ENCODE measurements at places on chromosomes 12 and 14.

DNA sequence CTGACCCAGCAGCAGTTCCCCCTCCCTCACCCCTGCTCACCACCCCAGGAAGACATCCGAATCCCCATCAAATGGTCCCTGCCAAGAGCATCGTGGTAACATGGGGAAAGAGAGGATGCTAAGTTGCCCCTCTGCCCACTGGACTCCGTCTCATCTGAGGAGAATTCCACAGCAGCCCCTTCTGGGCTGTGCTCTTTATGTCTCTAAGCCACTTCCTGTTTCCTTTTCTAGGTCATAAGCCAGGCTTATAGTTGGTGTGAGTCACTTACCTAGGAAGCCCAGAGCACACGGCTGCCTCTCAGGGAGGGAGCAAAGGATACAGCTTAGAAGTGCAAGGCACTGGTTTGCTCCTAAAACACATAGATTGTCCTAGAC is 76.0 kb downstream of the VCPKMT start:
- DNase-seq = peak; percentile 85

DNA sequence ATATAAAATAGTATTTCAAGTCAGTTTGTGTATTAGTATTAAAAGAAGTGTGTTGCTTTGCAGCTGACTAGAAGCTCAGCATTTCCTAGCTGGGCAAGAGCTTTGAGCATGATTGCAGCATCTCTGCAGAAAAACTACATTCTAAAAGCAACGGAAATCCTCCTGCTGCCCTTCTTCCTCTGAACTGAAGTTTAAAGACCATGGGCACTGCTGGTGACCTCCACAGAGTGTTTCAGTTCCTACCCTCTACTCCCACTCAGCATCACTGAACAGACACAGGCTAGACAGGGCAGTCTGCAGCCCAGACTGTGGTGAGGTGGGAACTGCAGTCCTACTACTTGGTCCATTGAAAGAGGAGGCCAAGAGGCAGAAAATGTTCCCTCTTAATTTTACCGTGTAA is 59.0 kb downstream of the FAR2 start:
- DNase-seq = peak; percentile 90

DNA sequence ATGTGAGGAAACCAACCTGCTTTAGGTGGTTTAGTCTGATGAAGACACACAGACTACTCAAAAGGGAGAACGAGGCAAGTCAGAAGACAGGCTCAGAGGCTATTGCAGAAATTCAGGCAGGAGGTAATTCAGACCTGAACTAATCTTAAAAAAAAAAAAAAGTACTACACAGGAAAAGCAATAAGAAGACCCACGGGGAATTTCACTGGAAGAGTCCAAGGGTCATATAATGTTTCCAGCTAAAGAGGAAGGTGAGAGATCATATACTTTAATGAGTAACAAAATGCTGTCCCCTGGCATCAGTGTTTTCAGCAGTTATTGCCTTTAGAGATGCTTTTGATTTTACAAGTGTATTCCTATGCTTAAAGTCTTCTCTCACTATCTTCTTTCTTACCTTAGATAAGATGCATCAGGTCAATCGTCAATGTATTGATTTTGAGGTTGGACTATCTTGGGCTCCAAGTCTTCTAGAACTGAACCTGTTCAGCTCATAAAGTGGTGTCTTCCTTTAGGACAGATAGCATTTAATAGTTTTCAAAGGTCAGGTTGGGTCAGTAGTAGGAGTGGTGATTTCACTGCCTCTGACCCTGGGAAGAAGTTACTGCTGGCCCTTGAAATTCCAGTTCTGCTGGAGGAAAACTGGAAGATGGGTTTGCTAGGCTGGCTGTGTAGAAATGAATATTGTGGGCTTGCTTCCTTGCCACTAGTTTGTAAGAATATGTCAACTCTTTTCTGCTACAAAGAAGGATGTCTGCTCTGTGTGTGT is 60.0 kb downstream of the FAR2 start:
- no peak for DNase-seq

DNA sequence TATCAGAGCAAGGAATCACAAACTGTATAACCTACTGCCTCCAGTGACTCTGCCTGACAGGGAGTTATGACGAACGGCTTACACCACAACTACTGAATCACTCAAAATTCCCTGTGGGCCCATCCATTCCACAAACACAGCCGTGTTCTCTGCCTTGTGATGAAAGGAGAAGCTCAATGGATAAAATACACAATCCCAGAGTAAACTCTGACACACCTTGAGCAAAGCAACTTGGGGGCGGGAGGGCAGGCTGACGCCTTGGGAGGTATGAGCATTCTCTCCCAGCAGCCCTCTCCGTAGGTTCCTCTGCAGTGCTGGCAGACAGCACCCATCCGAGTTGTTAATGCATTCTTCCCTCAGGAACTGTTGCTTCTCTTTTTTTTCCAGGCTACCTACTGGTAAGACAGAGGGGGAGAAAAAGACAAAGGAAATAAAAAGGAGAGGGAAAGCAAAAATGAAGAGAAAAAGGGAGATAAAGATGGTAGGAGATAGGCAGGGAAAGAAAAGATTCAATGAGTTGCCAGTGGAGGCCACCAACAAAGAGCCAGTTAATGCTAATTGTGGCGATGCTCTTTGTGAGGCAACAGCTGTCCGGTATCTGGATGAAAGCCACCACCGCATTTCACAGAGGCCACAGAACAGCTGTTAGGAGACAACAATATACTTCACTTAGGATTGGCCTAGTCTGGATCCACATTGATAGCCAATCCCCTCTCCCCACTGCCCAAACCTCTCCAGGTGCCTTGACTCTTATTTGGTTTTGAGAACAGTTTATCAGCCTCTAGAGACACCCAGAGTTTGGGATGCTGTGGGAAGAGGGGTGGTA is 4.7 kb upstream of the DIO2 start:
- no peak for DNase-seq

- DNase-seq = peak; percentile 77
Measured at GRCh38 chr14:67532998-67533753, at the start of gene PLEKHH1. PLEKHH1 (plus strand) TSS chr14:67533290; CDS start chr14:67541868, 8,578 bp downstream.

GRCh38 chr12:7114008-7114407 is 5.0 kb upstream of the C1RL start:
- DNase-seq = no peak

DNA sequence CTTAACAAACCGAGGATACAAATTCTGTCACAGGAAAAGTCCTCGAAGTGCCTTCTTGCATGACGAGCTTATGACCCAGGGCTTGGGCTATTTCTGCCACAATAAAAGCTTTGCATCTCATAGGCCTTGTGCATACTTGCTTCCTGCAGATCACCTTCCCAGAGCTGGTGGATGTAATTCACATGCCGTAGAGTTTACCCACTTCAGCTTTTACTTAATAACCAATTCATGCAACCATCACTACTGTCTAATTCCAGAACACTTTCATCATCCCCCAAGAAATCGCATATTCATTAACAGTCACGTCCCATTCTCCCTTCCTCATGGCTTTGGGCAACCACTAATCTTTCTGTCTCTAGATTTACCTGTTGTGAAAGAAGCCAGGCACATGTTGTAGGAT is 9.0 kb upstream of the BDKRB1 start:
- no peak for DNase-seq

DNA sequence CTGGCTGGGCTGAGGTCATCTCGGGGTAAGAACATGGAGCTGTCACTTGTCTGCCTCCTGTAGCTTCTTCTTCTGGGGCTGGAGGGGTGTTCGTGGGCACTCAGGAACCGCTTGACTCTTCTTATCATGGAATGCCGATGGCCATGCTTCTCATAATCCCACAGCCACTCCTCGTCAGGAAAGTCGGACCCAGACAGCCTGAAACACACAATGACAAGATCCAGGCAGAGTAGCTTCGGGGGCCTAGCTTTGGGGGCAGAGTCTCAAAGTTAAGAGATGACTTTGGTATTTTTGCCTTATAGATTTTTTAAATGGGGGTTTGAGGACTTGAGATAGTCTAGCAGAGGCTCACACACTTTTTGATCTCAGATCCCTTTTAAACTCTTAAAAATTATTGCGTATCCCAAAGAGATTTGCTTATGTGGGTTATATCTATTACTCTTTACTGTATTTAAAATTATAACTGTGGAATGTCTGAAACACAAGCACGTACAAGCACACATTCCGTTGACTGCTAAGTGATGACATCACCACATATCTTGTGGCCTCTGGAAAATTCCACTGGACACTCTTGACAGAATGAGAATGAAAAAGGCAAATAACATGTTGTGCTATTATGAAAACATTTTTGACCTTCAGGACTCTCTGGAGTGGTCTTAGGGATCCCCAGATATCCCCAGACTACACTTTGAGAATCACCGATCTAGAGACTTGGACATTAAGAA is 43.3 kb downstream of the BEST3 start:
- no peak for DNase-seq

DNA sequence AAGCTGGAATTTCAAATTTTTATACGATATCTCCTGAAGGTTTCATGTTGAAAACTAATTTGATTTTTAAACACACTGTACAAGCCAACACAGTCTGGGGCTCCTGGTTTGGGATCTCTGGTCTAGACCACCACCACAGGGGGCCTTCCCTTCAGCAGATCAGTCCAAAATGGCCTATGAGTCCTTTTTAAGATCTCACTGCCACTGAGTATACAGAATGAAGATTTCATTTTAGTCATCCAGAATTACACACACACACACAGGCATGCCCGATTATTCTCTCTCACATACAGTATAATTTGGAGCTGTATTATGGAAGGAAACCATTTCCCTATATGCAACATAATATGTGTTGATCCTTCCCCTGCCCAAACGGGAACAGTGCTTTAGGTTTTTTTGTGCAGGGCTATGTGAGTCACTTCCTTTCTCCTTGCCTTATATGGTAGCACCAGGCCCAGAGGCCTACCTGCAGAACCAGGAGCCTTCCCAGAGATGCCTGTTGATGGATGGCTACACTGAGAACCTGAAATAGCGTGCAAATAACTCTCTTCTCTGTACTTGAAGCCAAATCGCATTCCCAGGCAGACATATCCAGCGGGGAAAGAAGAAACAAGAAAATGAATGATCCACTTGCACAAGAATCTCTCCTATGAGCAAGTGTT is 28.1 kb upstream of the WNK1 start:
- DNase-seq = peak; percentile 62

DNA sequence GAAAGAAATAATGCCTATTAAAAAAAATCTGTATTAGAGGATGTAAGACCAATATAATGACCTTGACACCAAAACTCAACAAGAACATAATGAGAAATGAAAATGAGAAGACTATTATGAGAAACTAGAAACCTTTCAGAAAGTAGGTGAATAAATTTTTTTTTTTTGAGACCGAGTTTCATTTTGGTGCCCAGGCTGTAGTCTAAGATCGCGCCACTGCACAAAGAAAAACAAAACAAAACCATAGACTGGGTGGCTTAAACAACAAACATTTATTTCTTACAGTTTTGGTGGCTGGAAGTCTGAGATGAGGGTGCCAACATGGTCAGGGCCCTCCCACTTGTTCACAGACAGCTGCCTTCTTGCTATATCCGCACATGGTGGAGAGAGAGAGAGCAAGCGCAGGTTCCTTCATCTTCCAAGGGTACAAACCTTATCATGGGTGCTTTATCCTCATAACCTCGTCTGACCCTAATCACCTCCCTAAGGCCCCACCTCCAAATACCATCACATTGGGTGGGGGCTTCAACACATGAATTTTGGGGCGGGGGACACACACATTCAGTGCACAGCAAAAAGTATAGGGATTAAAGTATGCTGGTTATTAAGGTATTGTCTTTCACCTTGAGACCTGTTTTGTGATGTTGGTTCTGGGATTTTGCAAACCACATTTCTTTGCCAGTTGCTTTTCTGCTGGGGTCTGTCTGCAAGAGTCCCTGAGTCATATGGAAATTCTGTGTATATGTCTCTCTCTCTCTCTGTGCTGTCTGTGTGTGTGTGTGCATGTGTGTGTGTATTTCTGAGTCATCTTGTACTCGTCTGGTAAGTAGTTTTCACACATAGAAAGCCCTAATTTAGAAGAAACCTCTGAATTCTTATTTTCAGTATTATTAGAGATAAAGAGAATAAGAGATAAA is 26.2 kb downstream of the ZCRB1 start:
- DNase-seq = no peak

- DNase-seq = peak; percentile 31
Measured at GRCh38 chr14:95312311-95312710, 7.4 kb downstream of the CLMN start.

- no peak for DNase-seq
Measured at GRCh38 chr14:91381801-91382670, 35.6 kb downstream of the CCDC88C start.

- DNase-seq = no peak
Measured at GRCh38 chr12:45088608-45089007, 37.7 kb upstream of the DBX2 start.

GRCh38 chr12:131860472-131861260 is 32.5 kb downstream of the MMP17 start:
- DNase-seq = peak; percentile 91

GRCh38 chr14:23483236-23483854 is 13.8 kb downstream of the NGDN start:
- no peak for DNase-seq

GRCh38 chr14:68553311-68553710 is 239.6 kb downstream of the ZFP36L1 start:
- no peak for DNase-seq

DNA sequence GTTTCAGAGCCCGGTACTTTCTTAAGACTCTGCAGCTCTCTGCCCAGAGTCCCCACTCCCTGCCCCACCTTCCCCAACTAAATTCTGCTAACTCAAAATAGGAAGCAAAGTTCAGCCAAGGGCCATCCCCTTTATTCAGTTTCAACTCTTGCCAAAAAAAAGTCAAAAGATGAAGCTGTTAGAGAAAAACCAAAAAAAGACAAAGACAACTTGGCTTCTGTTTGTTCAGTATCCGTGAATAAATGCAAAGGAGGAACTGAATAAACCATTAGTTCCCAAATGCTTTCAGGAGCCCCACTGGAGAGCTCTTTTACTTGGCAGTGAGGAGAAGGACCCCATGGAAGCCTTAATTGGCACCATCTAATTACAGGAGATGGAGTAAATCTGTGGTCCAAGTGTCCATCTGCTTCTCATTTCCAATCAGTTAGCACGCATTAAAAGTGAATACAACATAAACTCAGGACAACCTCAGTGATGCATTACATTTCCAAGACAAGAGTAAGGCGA is 155.4 kb upstream of the GZMB start:
- no peak for DNase-seq

GRCh38 chr14:52348776-52349175 is 34.7 kb downstream of the PTGER2 start:
- DNase-seq = no peak

- no peak for DNase-seq
Measured at GRCh38 chr12:63996556-63996955, 152.1 kb downstream of the SRGAP1 start.

GRCh38 chr14:67400434-67400833 is 11.5 kb downstream of the PLEK2 start:
- no peak for DNase-seq

DNA sequence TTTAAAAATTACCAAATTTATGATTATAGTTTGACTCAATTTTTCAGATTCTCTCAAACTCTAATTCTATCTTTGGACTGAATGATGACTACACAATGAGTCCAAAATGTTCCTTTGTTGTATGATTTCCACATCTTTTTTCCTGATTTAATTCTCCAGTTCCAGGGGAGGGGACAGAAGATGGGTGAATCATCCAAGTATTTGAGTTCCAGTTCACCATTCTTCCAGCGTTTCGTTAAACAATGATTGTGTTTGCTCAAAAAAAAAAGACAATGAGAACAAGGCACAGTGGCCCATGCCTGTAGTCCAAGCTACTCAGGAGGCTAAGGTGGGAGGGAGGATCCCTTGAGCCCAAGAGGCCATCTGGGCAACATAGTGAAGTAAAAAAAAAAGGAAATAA is 23.8 kb downstream of the BAZ1A start:
- DNase-seq = no peak
